Gastrocnemius medialis (tissue), 4 donors: ENCODE measurements at places on chromosomes 13 and 19. TPM values are rescaled to one million over a fixed set of nuclear protein-coding genes. Genes with fewer than 3 reads are reported as not detected.

- no peak for DNase-seq
- no peak overlapping the region for H3K27ac ChIP-seq
- H3K36me3 ChIP-seq = no peaks in the 10 kb centered on the region
- no peaks in the 10 kb centered on the region for H3K4me1 ChIP-seq
- no peak overlapping the region for H3K4me3 ChIP-seq
Observed at GRCh38 chr13:94198681-94199080, 280.8 kb downstream of the DCT start.

- no peak overlapping the region for H3K4me3 ChIP-seq
- no peaks in the 10 kb centered on the region for H3K27me3 ChIP-seq
- no peak for DNase-seq
- H3K4me1 ChIP-seq = peaks cover 16% of the 10 kb centered on the region
- H3K36me3 ChIP-seq = peaks cover 13% of the 10 kb centered on the region
Observed at GRCh38 chr19:41886761-41887710, 4.1 kb downstream of the ARHGEF1 start.

GRCh38 chr13:103007427-103007762 lies 58.8 kb downstream of the SLC10A2 start:
- no peaks in the 10 kb centered on the region for H3K27me3 ChIP-seq
- H3K27ac ChIP-seq = no peak overlapping the region
- no peaks in the 10 kb centered on the region for H3K4me1 ChIP-seq
- H3K4me3 ChIP-seq = no peak overlapping the region

Gene CLEC4M
- total RNA-seq = not detected
